AG08396 (cell line): ENCODE measurements at places on chromosomes 4 and X.

- peak; percentile 58 for DNase-seq
Observed at GRCh38 chrX:40171513-40172400, 74.0 kb upstream of the BCOR start.

- no peak for DNase-seq
Observed at GRCh38 chr4:8459867-8460445, 19.4 kb downstream of the TRMT44 start.

DNA sequence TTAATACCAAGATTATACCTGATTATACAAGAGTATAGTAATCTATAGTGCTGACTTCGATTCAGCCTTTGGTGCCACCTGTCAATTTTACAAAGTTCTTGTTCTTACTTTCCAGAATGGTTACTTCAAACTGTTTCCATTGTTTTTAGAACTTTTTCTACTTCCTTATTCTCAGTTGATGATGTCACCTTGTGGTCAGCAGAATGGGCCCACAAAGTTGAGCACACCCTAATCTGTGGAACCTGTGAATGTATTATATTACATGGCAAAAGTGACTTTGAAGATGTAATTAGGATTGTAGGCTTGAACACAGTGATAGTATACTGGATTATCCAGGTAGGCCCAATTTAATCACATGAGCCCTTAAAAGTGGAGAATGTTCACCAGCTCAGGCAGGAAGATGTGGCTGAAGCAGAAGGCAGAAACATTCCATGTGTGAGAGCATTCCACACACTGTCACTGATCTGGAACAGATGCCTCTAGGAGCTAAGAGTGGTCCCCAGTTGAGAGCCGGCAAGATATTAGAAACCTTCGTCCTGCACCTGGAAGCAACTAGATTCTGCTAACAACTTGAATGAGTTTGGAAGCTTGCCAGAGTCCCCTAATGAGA lies 6.3 kb upstream of the SGMS2 start:
- no peak for DNase-seq

DNA sequence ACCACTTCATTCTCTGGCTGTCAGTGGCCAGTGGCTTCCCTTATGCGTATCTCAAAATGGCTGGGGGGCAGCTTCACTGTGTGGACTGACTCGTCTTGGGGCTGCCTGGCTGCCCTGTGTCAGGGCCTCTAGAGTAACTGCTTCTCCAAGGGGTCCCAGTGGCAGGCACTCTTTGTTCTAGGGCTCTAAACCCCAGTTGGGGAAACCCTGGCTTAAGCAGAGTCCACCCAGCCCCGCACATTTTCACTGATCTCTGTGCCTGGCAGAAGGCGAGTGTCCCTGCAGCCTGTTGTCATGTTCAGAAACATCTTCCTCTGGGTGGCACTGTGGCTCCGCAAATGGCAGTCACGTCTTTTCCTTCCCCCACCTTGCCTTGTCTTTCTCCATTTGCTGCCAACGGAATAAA lies 59.7 kb downstream of the NBDY start:
- no peak for DNase-seq

DNA sequence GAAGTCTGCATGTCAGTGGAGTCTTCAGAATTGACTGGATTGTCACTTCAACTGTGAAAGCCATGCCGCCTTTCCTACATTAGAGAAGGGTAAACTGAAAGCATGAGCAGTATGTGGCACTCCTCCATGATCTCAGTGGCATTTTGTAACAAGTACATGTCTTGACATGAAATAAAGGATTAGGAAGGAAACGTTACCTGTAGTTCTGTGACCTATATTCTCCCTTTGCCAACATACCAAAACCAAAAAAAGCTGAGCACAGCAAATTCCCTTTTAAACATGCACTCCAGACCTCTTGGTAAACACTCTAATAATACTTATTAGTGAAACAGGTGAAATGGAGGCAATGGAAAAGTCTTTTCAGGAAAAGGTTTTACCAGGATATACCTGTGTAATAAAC lies 344.2 kb downstream of the GRIA2 start:
- DNase-seq = no peak

GRCh38 chr4:154014407-154015321 lies 225.8 kb upstream of the SFRP2 start:
- DNase-seq = no peak

DNA sequence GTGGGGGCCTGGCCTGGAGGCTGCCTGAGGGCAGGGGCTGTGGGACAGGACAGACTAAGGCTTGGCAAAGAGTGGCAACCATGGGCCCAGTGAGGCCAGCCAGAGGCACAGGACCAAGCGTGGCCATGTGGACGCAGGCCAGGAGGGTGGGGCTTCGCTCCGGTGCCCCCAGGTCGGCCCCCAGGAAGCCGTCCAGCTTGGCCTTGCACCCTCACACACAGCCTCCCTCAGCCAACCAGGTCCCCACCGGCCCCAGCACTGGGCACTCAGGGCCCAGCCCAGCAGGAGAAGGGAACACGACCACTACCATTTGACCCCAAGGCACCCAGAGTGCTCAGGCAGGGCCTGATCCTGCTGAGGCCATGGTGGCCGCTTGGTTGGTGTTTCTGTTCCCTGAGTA lies 57.2 kb downstream of the FAM53A start:
- DNase-seq = no peak

GRCh38 chr4:145840162-145840768 lies 98.4 kb downstream of the ZNF827 start:
- DNase-seq = peak; percentile 26

GRCh38 chr4:109375778-109376414 lies 57.7 kb upstream of the SEC24B start:
- DNase-seq = no peak

GRCh38 chr4:168486912-168487281 lies 6.6 kb upstream of the DDX60L start:
- DNase-seq = peak; percentile 44

GRCh38 chrX:47360423-47361179 lies 9.8 kb upstream of the ZNF157 start:
- DNase-seq = no peak

DNA sequence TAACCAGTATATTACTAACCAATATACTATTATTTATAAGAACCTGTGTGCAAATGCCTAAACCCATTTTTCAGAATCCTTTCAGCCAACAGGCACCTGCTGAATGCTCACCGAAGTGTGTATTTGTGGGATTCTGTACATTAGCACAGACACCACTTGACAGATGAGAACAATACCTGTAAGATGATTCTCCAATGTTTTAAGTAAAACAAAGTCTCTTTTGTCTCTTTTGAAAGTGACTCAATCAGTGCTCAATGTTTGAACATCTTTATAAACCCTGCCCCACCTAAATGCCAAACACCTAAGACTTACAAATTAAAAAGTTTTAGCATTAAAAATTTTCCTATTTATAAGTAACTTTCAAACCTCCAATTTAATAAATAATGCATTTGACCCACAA lies 763 bp downstream of the ASB9 start:
- no peak for DNase-seq

DNA sequence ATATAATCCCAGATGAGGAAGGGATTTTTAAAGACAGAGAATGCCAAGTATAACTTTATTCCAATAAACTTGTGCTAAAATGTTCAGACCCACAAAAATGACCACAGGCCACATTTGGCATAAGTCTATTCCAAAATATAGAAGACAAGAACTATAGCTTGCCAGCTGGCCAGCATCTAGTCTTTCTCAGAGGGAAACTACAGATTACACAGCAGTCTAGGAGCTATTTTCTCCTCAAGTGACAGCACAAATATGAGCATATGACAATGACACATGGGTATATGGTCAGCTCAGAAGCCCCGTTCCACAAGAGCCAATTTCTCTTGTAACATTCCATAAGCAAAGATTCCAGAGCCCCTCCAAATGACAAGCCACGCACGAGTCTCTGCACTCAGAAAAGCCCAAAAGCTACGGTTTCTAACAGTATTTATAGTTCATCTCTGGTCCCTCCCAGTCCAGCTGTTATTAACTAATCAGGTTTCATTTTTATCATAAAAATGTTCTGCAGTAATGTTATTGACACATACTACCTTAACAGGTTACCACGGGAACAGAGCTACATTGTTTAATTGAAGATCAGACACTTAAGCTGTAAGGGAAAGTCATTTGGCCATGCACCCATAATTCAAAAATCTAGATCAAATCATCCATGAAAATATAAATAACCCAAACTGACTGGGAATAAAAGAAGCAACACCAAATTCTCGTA lies 70.3 kb downstream of the RAB28 start:
- DNase-seq = peak; percentile 7

GRCh38 chr4:186943411-186943810 lies 219.8 kb upstream of the FAT1 start:
- DNase-seq = no peak

GRCh38 chr4:78313754-78314120 lies 237.8 kb upstream of the ANXA3 start:
- no peak for DNase-seq

- no peak for DNase-seq
Observed at GRCh38 chr4:128521648-128522111, 234.1 kb upstream of the PGRMC2 start.

DNA sequence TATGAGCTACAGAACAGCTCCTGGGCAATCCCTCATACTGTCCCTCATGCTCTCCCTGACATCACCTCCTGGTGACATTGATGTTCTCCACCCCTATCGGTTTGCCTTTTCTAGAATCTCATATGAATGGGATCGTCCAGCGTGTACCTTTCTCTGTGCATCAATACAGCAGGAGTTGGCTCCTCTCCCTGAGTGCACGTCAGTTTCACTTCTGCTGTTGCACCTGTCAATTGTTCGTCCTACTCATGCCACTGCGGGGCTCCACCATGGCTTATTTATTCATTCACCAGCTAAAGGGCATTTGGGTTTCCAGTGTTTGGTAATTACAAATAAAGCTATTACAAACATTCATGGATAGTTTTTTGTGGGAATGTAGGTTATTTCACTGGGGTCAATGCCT lies 269.1 kb upstream of the ZFP42 start:
- DNase-seq = no peak

DNA sequence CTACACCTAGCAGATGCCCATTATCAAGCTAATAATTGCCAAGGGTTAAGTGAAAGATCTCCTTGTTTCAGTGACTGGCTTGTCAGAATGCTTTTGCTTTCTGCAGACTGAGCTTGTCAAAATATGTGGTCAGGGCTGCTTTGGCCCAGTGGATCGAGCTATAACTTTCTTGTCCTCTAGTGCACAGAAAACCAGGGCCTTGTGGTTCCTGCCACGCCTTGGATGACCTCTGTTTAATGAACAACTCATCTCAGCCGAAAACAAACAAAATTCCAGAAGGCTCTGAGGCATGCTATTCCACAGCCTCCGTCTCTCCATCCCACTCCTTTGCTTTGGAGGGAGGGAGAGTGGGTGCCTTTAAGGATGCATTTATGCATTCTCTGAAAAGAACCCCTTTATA lies 11.3 kb downstream of the EVC start:
- DNase-seq = peak; percentile 67

DNA sequence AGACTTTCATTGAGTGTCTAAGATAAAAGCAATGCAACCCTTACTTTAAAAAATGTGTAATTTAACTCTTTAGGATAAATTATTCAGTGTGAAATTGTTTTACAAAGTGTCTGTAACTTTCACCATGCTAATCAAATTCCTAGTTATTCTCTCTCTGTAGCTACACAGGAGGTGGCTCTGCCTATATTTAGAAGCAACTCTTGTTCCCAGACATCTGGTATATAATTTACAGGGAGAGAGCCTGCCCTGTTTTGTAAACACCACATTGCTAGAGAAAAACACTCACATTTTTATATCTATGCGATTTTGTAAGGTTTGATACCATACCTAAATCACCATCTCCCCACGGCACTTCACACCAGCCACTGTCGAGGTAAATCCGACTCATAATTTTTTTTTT lies 35.5 kb upstream of the SPATA4 start:
- DNase-seq = no peak

DNA sequence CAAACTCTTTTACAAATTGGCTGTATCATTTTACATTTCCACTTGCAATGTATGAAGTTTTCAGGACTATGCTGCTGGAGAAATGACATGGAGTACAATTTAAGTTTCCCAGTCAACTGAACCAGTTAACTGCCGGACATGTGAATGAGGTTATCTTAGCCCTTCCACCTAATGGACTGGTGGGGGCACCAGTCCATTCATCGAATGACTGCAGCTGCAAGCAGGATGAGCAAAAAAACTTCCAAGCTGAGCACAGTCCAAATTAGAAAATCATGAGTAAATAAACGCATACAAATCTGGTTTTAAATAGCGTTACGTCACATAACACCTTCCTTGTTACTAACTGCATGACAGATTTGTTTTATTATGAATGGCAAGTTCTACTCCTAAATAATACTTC lies 1131.5 kb downstream of the PCDH18 start:
- DNase-seq = peak; percentile 4

GRCh38 chr4:8135666-8136065 lies 22.9 kb downstream of the ABLIM2 start:
- no peak for DNase-seq

DNA sequence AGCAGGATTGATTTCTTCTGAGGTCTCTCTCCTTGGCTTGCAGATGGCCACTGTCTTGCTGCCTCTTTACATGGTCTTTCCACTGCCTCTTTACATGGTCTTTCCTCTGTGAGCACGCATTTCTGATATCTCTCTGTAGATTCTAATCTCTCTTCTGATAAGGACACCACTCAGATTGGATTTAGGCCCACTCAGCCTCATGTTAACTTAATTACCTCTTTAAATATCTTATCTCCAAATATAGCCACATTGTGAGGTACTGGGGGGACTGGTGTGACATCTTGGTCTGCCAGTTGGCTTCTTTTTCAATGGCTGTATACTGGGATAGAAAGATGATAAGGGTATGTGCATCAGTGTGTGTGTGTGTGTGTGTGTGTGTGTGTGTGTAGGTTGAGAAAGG lies 153.7 kb downstream of the AWAT2 start:
- DNase-seq = no peak

GRCh38 chr4:102141842-102142241 lies 203.4 kb downstream of the SLC39A8 start:
- DNase-seq = no peak

DNA sequence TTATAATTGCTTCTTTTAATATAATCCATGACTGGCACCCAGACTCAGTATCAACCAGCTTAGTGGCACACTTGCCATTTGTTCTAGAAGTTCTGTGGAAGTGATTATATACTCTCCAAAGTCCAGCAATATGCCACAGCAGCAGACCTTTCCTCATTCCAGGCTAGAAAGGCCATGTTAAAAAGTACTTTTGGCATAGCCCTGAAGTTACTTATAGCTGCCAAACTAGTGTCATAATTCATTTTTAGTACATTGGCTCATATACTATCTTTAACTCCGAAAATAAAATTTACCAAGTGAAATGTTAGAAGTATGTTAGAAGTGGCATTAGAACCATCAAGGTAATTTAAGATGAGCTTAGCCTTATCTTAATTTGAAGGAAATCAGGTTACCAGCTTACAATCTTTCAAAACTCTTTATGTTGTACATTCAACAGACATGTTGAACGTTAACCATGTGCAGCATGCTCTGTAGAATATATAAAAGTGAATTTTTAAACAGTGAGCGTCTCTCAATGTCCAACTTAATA lies 714.2 kb upstream of the LCORL start:
- DNase-seq = no peak

DNA sequence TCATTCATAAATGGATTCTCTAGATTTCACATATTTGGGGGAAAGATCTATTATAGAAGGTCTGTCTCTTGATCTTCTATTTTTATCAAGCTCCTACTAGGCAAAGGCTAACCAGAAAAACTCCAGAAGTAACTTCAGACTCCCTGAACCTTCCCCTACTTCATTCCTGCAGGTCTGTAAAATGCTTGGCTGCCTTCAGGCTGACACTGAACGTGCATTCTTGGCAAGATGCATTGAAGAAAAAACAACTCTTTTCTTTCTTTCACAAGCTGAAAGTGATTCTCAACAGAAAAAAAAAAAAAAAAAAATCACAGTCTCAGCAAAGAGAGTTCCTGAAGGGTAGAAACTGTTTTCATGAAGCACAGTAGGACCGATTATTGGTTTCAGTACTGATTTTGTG lies 12.7 kb downstream of the OPHN1 start:
- no peak for DNase-seq

- DNase-seq = no peak
Observed at GRCh38 chr4:6335040-6335590, 65.5 kb downstream of the WFS1 start.
